Right ventricle myocardium inferior (tissue), 1 donor: ENCODE measurements at places on chromosomes 11 and 22. TPM values are rescaled to one million over a fixed set of nuclear protein-coding genes. Genes with fewer than 3 reads are reported as not detected.

- no peak for DNase-seq
Measured at GRCh38 chr11:13261591-13262061, 16.0 kb upstream of the BMAL1 start.

DNA sequence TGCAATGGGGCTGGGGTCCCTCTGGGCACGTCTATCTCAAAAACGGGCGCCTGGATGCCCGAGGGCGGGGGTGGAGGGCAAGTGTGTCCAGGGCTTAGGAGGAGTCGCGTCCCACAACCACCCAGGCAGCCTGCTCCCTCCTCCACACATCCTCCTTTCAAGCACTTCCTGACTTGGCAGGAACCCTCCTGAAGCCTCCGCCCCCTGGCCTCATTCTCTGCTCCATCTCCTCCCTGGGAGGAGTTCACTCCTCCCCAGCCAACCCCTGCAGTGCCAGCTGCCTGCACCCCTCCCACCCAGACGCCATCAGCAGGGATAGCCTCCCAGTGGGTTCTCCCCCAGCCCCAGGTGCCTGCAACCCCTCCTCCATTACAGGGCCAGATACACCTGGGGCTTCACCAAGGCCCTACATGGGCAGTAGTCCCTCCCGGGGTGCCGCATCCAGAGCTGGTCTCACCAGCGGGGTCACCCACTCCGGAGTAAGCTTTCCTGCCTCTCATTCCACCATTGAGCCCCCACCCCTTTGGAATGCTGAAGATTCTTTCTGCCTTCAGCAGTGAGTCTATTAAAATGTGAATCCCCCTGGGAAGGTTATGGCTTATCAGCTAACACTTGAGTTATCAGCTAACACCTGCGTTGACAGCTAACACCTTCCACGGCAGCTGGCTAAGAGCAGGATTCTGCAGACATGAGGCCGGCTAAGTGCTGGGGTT lies 24.4 kb downstream of the RTN4R start:
- DNase-seq, result peak; percentile 87

GRCh38 chr11:1647901-1648652 lies 18.5 kb downstream of the KRTAP5-5 start:
- peak; percentile 50 for DNase-seq

GRCh38 chr11:130882138-130882551 lies 34.1 kb downstream of the SNX19 start:
- no peak for DNase-seq

GRCh38 chr11:36306888-36307287 lies 10.8 kb downstream of the PRR5L start:
- no peak for DNase-seq

GLYATL1B gene
- not detected for total RNA-seq
